ENCODE measurements at places on chromosomes 13 and 19.

DNA sequence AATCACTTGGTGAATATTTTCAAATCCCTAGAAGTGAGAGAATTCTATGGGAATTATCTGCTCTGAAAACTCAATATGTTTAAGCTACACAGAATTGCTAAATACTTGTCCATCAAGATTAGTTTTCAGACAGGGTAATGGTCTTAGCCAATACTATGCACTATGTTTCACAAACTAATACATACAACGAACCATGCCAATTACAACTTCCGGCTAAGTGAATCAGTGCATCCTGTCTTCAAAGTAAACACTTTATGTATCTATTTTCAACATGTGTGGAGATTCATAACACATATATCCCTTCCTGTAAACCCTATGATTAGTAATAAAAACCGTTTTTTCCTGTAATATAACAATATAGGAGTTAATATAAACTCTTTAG lies 181.5 kb downstream of the POSTN start:
- no peak for DNase-seq

DNA sequence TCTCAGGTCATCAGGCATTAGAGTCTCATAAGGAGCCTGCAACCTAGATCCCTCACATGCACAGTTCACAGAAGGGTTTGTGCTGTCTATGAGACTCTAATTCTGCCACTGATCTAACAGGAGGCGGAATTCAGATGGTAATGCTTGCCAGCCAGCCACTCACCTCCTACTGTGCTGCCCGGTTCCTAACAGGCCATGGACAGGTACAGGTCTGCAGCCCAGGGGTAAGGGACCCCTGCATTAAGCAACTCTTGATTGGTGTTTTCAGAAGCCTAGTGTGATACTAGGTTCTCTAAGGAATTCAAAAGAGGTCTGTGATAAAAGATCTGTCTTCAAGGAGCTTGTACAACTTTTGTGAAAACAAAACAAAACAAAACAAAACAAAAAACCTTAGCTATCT lies 31.1 kb downstream of the CAB39L start:
- no peak for DNase-seq

- DNase-seq: no peak
Observed at GRCh38 chr19:46944918-46945628, 74.6 kb upstream of the NPAS1 start.

- DNase-seq: no peak
Observed at GRCh38 chr13:72473321-72473720, 254.1 kb downstream of the MZT1 start.

GRCh38 chr19:8831373-8831772 lies 731 bp downstream of the ZNF558 start:
- DNase-seq: no peak

DNA sequence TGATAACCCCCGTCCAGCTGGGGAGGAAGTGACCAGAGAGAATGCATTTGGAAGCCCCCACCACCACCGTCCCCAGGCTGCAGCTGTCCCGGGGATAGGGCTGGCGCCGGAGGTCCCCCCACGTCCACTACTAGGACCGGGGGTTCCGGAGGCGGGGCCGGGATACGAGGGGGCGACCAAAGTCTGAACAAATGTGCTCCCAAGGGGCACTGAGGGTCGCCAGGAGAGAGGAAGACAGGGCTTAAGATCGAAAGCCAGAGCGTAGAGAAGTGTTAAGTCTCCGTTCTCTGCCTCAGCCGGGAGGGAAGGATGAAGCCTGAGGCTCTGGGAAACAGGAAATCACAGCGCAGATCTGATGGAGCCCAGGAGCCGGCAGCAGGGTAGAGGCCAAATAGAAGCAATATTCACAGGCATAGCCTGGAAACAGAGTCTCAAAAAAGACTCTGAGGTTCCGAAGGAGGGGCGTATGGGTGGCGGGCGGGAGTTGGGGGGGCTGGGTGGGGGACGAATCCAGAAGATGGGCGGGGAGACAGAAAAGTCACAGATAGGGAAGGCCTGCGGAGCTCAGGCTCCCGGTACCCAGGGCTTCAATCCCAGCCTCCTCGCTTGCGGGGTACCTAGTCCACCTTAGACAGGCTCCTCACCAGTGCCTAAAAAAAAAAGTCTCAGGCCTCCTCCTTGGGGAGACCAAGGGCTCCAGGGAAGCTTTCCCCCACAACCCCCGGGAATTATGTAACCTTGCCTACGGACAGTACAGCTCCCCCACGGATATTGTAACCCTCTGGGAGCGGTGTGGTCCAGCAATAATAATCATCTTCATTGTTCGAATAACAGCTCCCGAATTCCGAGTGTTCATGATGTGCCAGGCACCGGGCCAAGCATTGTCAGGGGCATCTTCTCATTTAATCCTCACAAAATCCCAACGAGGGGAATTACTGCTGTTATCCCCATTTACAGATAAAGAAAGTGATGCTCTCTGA lies 1.1 kb upstream of the ERF start:
- no peak for DNase-seq

- no peak for DNase-seq
Observed at GRCh38 chr13:39931505-39931904, 276.0 kb downstream of the COG6 start.

- DNase-seq: no peak
Observed at GRCh38 chr13:41762796-41763195, 198.1 kb downstream of the VWA8 start.

DNA sequence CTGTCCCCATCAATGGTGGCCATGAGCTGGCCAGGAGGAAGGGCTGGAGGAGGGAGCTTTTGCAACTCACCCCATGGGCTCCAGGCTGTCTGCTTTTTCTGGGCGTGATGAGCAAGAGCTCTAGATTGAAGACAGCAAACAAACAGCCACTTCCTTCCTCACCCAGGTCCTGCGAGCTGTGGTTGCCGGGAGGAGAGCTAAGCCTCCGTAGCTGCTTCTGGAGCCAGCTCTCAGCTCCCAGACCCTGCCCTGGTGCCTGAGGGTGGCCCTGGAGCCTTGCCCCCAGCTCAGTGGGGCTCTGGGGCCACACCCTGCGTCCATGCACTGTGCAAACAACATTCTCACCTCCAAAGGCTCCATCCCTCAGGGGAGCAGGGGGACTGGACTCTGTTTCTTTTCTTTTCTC lies 6.2 kb downstream of the MYO1F start:
- no peak for DNase-seq

DNA sequence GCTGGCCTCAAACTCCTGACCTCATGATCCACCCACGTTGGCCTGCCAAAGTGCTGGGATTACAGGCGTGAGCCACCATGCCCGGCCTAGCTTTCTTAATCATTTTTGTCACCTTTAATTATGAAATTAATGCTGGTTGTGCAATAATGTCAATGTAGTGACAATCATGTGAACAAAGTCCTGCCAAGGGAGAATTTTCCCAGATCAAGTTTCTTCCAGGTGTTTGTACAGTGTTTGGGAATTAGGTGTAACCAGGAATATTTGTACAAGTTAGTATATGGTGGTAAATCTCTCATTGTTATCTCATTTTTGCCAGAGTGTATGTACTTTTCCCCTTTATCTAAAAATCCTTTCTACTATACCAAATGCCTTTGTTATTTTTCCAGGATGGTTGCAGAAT lies 171.1 kb downstream of the UGGT2 start:
- no peak for DNase-seq

DNA sequence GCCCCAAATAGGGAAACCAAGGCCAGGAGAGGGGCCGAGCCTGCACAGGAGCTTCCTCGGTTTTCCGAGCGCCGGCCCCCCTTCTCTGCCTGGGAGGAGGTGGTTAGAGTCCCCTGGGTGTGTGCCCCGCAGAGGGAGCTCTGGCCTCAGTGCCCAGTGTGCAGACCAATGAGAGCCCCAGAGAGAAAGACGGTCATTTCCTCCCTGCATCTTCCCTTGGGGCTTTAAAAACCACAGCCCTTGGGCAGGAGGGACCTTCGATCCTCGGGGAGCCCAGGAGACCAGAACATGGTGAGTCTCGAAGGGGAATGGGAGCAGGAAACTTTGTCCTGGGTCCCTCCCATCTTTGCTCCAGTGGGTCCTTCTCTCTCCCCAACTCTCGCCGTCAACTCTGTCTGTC lies at the start of gene C5AR1:
Gene C5AR1, plus strand, starts transcription at position 254 of the 400 bp plus-strand sequence. Its CDS starts 35 bp downstream, at position 289.
- DNase-seq: no peak

DNA sequence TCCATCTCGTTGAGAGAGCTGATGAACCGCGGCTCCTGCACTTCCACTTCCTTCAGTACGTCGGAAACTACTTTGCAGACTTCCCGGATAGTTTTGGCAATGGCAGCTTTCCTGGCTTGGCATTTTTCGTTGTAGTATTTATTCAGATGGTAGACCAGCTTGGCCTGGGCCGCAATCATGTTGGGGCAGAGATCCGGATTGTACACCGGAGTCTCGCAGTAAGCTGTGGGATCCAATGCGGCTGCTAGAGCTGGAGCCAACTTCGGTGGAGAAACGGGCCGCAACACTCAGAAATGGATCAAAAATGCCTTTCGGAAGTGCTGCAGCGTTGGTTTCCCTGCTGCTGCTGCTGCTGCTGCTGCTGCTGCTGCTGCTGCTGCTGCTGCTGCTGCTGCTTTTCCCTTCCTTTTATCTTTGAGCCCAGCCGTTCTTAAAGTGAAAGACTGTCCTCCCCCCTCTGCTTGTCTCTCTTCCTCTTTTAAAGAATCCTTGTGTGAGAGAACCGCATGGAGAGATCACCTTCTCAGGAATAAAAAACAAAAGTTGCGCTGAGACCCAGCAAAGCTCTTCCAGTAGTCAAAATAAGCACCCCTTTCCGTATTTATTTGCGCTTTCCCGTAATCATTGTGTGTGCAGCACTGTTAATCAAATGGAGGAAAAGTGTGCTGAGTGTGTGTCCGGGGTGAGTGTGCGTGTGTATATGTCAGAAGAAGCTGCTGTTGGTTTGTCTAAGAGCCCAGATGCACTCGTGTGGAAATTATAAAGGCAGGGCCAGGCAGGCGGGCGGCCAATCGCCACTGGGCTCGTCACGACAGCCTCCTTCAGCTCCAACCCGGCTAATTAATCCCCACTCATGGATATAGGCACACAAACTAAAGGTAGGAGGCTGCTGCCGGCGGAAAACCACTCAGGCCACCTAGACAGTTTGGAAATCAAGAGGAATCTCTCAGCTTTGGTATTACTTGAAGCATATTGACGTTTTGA lies at the start of gene MAB21L1:
Gene MAB21L1, minus strand, starts transcription at position 730 of the 984 bp plus-strand sequence. Its CDS starts 551 bp downstream, at position 179.
- DNase-seq: no peak

DNA sequence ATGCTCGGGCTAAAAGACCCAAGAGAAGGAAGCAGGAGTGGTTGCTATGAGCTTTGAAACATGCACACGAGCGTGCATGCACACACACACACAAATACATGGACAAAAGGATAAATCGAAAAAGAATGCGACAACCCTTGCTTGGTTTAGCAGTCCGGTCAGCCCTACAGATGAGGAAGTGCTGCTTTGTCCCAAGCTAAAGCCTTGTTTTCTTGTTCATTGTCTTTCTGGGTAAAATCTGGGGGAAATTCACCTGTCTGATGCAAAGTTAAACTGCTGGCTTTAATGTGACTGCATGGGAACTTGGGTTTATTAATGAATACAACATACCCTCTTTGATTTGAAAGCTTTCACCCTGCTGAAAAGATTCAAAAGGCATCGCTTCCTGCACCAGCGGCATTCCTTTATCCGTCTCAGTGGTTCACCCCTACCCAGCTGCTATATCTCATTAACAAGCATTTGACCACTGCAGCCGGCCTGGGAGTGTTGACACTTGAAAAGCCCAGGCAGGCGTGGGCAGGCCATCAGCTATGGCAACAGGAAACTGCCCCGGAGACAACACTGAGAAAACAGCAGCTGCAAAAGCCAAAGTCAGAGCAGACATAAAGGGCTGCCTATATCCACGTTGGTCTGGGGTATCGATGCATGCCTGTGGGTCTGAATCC lies 301.7 kb downstream of the NDFIP2 start:
- no peak for DNase-seq
